ENCODE measurements at places on chromosomes 13 and 19. TPM values are rescaled to one million over a fixed set of nuclear protein-coding genes. Genes with fewer than 3 reads are reported as not detected.

The NTN5 gene
- total RNA-seq, result 0.14 TPM

The CLEC11A gene
- 4.0 TPM for total RNA-seq

DNA sequence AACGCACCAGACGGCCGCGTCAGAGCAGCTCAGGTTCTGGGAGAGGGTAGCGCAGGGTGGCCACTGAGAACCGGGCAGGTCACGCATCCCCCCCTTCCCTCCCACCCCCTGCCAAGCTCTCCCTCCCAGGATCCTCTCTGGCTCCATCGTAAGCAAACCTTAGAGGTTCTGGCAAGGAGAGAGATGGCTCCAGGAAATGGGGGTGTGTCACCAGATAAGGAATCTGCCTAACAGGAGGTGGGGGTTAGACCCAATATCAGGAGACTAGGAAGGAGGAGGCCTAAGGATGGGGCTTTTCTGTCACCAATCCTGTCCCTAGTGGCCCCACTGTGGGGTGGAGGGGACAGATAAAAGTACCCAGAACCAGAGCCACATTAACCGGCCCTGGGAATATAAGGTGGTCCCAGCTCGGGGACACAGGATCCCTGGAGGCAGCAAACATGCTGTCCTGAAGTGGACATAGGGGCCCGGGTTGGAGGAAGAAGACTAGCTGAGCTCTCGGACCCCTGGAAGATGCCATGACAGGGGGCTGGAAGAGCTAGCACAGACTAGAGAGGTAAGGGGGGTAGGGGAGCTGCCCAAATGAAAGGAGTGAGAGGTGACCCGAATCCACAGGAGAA is 1.9 kb downstream of the PPP1R12C start:
- DNase-seq, result no peak

GRCh38 chr19:15508035-15508710 is at the start of gene CYP4F22:
CYP4F22 (plus strand) TSS chr19:15508525; CDS start chr19:15525337, 16,812 bp downstream.
- DNase-seq, result no peak

DNA sequence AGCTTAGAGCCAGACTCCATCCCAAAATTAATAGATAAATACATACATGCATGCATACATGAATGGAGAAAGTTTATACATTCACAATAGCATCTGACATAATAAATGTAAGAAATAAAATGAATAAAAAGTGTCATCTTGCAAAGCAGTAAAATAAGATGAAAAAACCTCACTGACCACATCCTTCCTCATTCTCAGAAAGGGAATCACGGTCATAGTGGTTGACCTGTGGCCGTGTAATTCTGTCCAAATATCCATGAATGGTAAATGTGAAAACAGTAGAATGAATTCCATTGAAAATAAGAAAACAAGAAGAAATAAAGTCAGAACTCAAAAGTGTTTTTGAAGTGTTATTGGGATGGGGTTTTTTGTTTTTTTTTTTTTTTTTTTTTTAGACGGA is 9.8 kb upstream of the CDC42EP5 start:
- no peak for DNase-seq
